Activated T-helper 2 cell treated with anti-CD3 and anti-CD28 coated beads, Interferon-gamma antibody, Interleukin-2, Interleukin-4, amounts not matched to agents 10 μg/mL and 5 μg/mL and 100 μg/mL, durations not matched to agents 14 hours and 24 hours and 36 hours (primary cell): ENCODE measurements at places on chromosomes 7 and 10. TPM values are rescaled to one million over a fixed set of nuclear protein-coding genes. Genes with fewer than 3 reads are reported as not detected.

FFAR4 gene
- not detected in 2 replicates for total RNA-seq

DNA sequence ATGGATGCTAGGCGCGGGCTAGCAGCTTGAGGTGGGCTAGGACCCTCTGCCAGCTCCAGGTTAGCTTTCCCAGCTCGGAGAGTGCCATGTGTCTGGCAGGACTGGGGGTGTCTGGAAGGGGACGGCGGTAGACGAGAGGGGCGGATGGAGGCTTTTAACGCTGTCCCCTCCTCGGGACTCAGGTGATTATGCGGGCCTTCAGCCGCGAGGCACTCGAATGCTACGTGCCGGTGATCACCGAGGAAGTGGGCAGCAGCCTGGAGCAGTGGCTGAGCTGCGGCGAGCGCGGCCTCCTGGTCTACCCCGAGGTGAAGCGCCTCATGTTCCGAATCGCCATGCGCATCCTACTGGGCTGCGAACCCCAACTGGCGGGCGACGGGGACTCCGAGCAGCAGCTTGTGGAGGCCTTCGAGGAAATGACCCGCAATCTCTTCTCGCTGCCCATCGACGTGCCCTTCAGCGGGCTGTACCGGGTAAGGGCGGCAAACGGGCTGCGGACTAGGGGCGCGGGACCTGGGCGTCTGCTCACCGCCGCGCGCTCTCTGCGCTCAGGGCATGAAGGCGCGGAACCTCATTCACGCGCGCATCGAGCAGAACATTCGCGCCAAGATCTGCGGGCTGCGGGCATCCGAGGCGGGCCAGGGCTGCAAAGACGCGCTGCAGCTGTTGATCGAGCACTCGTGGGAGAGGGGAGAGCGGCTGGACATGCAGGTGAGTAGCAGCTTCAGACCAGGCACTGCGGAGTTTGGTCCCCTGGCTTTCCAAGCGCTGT lies 1.1 kb downstream of the CYP26A1 start:
- peaks cover 74% of the 10 kb centered on the region for H3K27me3 ChIP-seq
- H3K27ac ChIP-seq = no peak overlapping the region
- no peak for DNase-seq
- H3K4me3 ChIP-seq = peak overlapping the region; percentile 75
- H3K4me1 ChIP-seq = peaks cover 19% of the 10 kb centered on the region
- H3K36me3 ChIP-seq = no peaks in the 10 kb centered on the region

GRCh38 chr7:123797673-123798531 lies 47.1 kb upstream of the HYAL4 start:
- H3K4me1 ChIP-seq = no peaks in the 10 kb centered on the region
- no peak for DNase-seq
- no peaks in the 10 kb centered on the region for H3K27me3 ChIP-seq

GRCh38 chr10:108632144-108632543 lies 1291.2 kb downstream of the XPNPEP1 start:
- no peaks in the 10 kb centered on the region for H3K27me3 ChIP-seq
- H3K4me1 ChIP-seq = no peaks in the 10 kb centered on the region
- no peak for DNase-seq
- H3K27ac ChIP-seq = no peak overlapping the region
- no peaks in the 10 kb centered on the region for H3K36me3 ChIP-seq

TCAF1 gene
- 18.4 and 22.7 TPM in 2 replicates for total RNA-seq

HSPA12A gene
- total RNA-seq = 0.46 and 0.64 TPM in 2 replicates

- H3K27ac ChIP-seq = no peak overlapping the region
- no peak overlapping the region for H3K4me3 ChIP-seq
- no peaks in the 10 kb centered on the region for H3K4me1 ChIP-seq
- H3K27me3 ChIP-seq = no peaks in the 10 kb centered on the region
- no peaks in the 10 kb centered on the region for H3K36me3 ChIP-seq
- no peak for DNase-seq
These were observed 208.8 kb upstream of the IGFBP3 start for GRCh38 chr7:46129831-46130230.

DNA sequence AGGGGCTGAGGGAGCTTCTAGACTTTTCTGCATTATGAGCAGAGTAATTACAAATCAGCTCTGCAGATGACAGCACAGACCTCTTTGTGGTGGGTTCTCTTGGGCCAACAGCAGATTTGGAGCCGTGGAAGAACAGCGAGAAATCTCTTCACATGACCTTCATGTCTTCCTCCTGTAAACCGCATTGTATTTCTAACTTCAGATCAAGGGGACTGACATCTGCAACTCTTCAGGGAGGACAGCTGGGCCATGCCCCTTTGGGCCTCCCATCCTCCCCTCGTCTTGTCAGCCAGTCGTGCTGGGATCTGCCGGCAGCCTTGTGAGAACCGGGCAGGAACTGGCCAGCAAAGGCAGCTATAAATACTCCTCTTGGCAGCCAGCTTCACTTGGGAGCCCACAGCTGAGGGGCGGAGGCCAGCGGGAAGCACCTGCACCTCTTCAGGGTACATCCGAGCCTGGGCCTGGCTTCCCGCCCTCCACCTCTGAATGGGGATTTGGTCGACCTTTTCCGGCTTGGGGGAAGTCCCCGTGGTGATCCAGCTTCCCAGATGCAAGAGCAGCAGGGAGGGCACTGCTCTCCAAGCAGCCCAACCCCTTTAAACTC lies 54.7 kb downstream of the STEAP1B start:
- H3K4me3 ChIP-seq = no peak overlapping the region
- H3K27ac ChIP-seq = no peak overlapping the region
- H3K36me3 ChIP-seq = no peaks in the 10 kb centered on the region
- peaks cover 22% of the 10 kb centered on the region for H3K27me3 ChIP-seq

DNA sequence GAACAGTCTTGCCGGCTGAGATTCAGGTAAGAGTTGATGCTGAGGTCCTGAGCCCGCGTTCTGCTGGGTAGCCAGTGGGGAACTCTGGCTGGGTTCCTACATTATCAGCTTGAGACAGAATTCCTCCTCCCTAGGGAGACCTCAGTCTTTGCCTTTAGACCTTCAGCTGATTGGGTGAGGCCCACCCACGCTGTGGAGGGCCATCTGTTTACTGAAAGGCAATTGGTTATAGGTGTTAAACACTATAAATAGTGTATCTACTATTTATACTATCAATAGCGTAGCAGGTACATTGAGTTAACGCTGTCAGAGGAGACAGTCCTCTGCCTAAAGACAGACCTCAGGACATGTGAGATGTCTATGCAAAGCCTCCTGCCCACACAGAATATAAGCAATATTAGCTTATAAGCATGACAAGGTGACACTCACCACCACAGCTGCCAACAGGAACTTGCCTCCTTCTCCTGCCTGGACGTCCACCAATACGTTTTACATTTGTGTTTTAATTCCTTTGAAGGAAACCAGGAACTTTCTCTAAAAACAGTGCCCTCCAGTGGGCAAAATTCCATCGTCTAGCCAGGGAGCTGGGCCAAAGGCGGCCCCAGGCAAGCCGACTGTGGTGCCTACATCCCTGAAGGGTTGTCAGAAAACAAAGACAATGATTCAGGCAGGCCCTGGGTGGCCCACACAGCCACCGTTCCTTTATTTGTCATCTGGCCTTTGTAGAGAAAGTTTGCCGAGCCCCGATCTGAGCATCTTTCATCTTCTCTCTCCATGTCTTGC lies 58.8 kb downstream of the INSIG1 start:
- peaks cover 9% of the 10 kb centered on the region for H3K27me3 ChIP-seq
- peaks cover 2% of the 10 kb centered on the region for H3K4me1 ChIP-seq
- no peaks in the 10 kb centered on the region for H3K36me3 ChIP-seq
- DNase-seq = no peak
- H3K27ac ChIP-seq = no peak overlapping the region

- H3K27ac ChIP-seq = no peak overlapping the region
- peaks cover under 1% of the 10 kb centered on the region for H3K27me3 ChIP-seq
- H3K4me1 ChIP-seq = peaks cover 5% of the 10 kb centered on the region
- no peak for DNase-seq
- no peak overlapping the region for H3K4me3 ChIP-seq
These were observed 267.7 kb downstream of the MAD1L1 start for GRCh38 chr7:1964913-1965578.

DNA sequence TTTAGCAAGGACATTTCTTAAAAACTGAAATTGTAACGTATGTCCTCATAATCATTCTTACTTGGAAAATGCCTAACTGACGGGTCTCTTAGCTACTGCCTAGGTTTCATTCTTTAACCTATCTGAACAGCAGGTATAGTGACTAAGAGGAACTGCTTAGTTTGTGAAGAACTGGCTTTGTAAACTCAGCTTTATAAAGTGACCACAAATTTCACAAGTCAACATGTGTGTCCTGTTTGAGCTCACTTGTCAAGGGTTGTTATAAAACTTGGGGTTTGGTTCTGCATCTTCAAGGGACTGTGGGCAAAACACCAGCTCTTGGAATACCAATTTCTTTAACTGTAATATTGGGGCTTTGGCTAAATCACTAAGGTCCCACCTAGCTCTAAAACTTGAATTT lies 32.2 kb downstream of the MRPS33 start:
- no peak overlapping the region for H3K4me3 ChIP-seq
- peaks cover 15% of the 10 kb centered on the region for H3K27me3 ChIP-seq
- no peak for DNase-seq
- no peaks in the 10 kb centered on the region for H3K36me3 ChIP-seq
- H3K4me1 ChIP-seq = no peaks in the 10 kb centered on the region
- H3K27ac ChIP-seq = no peak overlapping the region

HABP2 gene
- not detected in 2 replicates for total RNA-seq

GRCh38 chr7:43584195-43584586 lies 1.3 kb downstream of the STK17A start:
- peaks cover 19% of the 10 kb centered on the region for H3K27me3 ChIP-seq
- H3K36me3 ChIP-seq = peaks cover 9% of the 10 kb centered on the region
- DNase-seq = peak; percentile 22

DNA sequence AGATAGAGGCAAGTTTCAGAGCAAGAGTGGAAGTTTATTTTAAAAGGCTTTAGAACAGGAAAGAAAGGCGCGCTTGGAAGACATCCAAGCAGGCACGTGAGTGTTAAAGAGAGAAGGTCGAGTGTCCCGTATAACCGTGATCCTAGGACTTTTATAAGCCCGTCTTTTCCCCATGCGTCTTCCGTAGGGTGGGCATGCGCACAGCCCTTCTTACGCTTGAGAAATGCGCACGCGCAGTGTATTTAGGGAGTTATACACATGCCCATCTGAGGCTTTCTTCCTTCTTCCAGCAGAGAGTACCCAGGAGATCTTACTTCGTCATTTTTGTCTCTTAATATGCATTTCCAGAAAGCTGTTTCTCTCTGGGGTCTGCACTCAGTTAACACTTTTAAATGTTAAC lies 52.4 kb downstream of the CALD1 start:
- no peaks in the 10 kb centered on the region for H3K4me1 ChIP-seq
- H3K36me3 ChIP-seq = no peaks in the 10 kb centered on the region
- DNase-seq = no peak
- no peak overlapping the region for H3K4me3 ChIP-seq
- no peak overlapping the region for H3K27ac ChIP-seq

GRCh38 chr10:33550811-33551210 lies 216.3 kb upstream of the NRP1 start:
- no peaks in the 10 kb centered on the region for H3K36me3 ChIP-seq
- H3K27ac ChIP-seq = no peak overlapping the region
- DNase-seq = no peak
- no peaks in the 10 kb centered on the region for H3K4me1 ChIP-seq

DNA sequence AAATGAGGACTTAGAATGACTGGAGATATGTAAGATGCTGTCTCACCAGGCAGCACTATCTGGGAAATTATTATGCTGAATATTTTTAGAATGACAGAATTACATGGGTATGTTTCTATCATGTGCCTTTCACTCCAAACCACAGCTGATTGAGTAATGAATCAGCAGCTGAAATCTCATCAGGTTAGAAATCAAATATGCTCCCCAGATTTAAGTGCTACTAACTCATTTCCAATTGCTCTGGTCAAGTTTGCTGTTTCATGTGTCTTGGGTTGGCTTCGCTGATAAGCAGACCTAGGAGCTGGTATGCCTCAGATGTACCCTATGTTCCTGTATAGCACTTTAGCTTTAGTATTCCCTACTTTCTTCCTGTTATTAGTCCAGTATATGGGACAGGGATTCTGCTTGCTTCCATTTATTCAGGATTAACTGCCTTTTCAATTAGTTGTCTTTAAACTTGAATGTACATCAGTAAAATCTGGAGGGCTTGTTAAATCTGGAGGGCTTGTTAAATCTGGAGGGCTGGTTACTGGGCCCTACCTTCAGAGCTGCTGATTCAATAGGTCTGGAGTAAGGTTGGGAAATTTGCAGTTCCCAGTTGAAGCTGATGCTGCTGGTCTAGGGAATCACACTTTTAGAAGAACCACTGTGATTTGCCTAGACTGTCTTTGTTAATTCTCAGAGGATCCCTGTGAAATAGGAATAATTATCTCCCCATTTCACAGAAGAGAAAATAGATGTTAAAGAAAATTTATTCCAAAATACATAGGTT lies 172.9 kb downstream of the DKK1 start:
- no peaks in the 10 kb centered on the region for H3K27me3 ChIP-seq
- no peaks in the 10 kb centered on the region for H3K4me1 ChIP-seq
- no peaks in the 10 kb centered on the region for H3K36me3 ChIP-seq
- no peak for DNase-seq

SLC29A4 gene
- 0.73 and 1.7 TPM in 2 replicates for total RNA-seq

PNLIP gene
- not detected in 2 replicates for total RNA-seq

DNA sequence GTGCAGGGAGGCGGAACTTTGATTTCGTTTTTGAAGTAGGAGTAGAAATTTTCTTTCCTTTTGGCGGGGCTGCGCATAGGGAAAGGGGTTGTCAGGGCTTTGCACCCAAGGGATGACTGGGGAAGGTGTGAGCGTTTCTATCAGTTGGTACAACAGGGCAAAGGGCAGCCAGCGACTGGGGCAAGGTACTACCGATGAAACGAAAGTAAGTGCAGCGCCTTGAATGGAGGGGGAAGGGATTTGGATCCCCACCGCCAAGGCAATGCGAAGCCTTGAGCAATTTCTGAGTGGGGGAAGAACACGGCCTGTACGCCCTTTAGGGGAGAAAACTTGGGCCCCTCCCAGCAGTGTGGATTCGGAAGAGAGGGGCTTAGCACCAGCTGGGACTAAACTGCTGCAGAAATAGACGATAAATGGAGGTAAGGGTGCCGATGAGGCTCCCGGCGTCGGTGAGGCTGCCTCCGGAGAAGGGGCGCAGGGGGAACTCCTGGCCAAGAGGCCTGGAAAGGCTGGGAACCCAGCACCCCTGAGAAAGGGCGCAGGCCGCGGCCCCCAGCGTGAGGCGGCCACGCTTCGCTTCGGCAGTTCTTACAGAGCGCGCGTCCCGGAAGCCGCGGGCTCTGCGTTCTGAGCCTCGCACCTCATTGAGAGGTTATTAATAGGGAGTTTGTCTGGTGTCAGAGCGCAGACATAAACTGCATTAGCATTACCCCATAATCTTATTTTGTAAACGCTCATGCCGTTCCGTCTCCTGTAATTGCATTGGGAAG lies 10.0 kb upstream of the TLX1 start:
- peaks cover 67% of the 10 kb centered on the region for H3K27me3 ChIP-seq
- peaks cover 15% of the 10 kb centered on the region for H3K4me1 ChIP-seq
- no peak overlapping the region for H3K27ac ChIP-seq
- no peak for DNase-seq

DNA sequence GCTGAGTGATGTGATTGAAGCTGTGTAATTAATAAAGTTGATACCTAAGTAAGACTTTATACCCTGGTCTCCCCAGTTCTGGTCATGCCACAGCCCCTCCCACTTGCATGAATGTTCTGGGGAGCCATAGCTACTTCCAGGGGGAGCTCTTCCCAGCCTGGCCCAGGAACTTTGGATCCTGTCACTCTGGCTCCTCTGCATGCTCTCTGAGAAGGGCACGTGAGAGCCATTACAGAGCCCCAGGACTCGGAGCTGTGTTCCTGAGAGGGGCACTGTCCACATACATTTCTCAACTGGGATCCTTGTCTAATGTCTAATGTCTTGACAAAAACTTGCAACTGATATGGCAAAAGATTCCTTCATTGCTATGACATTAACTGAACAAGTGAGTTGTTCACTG lies 173.9 kb upstream of the NPY start:
- no peak for DNase-seq
- no peak overlapping the region for H3K4me3 ChIP-seq
- peaks cover 5% of the 10 kb centered on the region for H3K27me3 ChIP-seq

GRCh38 chr10:15601819-15602218 lies 117.9 kb downstream of the ITGA8 start:
- no peak overlapping the region for H3K27ac ChIP-seq
- H3K4me3 ChIP-seq = no peak overlapping the region
- H3K27me3 ChIP-seq = peaks cover 9% of the 10 kb centered on the region
- no peak for DNase-seq
